ENCODE measurements at places on chromosomes 5 and 9.
A peak's percentile ranks its signal among the peaks of the same experiment; 100 is the strongest.

GRCh38 chr9:3246241-3246640, 279.6 kb downstream of the RFX3 start:
- no peak for DNase-seq

- DNase-seq: no peak
These were observed 2.4 kb downstream of the FUBP3 start for GRCh38 chr9:130581766-130582165.

DNA sequence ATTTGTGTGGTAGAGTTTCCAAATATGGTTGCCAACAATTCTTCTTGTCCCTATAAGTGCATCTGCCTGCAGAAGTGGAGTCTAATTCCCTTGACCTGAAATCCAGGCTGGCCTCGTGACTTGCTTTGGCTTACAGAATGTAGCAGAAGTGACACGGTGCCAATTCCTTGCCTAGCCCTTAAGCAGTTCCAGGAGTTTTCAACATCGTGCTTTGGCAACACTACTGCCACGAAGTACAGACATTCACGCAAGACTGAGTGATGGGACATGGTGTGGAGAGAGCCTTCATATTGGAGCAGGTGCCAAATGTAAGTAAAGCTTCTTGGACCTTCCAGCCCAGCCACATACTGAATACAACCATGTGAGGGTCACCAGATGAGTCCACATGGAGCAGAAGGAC, 92.9 kb upstream of the NEK6 start:
- no peak for DNase-seq

- DNase-seq: no peak
These were observed 20.7 kb downstream of the PLK2 start for GRCh38 chr5:58439094-58439644.

DNA sequence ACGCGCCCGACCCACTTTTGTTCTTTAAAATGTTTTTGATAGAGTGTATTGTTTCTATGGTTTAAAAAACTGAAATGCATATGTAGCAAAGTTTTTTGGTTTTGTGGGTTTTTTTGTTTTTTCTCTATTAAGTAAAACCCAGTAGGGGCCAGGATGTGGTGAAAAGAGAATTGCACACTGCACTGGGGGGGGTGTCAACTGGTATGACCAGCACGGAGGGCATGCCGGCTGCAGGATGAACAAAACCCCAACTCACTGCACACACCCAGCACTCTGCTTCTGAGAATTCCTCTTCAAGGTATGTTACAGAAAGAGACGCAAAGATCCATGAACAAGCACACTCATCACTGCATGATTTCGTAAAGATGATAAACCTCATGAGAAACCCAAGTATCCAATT, 75.0 kb downstream of the STK10 start:
- DNase-seq: no peak

- no peak for DNase-seq
These were observed 17.3 kb downstream of the FGD3 start for GRCh38 chr9:92964607-92965060.

GRCh38 chr5:24391816-24392215, 253.0 kb downstream of the CDH10 start:
- DNase-seq: peak; percentile 49

DNA sequence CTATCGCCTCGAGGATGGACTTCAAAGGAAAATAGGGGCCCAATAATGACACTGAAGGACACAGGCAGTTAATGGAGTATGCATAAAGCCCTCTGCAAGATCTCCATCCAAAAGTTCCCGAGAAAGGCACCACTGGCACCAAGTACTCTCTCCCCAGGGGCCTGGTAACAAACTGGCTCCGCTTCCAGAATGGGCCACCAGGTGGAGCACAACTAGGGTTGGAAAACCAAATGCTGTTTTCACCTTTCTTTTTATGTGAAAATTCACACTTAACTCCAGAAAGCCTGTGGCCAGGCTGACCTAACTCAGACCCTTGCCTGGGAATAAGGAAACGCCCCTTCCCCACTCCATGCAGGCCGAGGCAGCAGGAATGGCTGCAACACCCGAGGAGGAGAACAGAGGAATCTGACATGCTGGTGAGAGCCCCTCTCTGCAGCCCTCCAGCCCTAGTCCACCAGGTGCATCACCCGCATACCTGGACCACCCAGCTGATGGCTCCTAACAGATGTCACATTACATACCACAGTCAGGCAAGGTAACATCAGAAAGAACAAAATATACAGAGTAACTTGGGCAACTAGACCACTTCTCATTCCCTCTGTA, 42.8 kb downstream of the CAMSAP1 start:
- peak; percentile 88 for DNase-seq

GRCh38 chr5:3828761-3829160, 233.1 kb downstream of the IRX1 start:
- DNase-seq: no peak
